SK-N-SH (cell line): ENCODE measurements at places on chromosomes 13 and 19.

GRCh38 chr13:56850852-56851251 lies 289.9 kb upstream of the PRR20A start:
- DNase-seq = no peak

DNA sequence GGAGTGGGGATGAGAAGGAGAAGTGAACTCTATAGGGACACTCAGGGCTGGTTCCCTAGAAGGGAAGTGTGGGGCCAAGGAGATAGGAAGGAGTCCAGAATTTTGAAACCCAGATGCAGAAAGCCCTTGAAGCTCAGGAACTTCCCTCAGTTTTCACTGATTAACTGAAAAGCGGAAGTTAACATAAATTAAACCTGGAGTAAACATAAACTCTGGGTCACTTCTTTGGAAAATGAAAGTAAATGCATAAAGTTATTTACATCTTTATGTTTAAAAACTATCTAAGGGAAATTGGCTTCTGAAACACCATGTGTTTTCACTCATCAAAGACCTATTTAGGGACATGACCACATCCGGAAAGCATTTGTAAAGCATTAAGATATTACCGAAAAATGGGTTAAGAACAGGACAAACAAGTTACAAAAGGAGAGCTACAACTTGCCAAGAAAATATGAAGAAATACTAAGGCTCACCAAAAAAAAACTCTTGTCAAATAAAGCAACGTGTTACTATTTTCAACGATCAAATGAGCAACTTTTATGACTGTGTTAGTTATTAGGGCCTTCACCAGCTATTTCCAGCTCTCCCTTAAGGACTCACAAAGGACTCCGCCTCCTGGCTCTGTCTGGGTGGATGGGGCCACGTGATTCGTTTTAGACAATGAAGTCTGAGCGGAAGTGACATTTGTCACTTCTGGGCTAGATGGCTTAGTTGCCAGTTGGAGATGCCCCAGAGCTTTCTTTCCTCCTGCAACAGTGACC lies 439.1 kb upstream of the ZNF507 start:
- DNase-seq = no peak

GRCh38 chr19:32682317-32682716 lies 6.7 kb downstream of the RGS9BP start:
- DNase-seq = no peak

DNA sequence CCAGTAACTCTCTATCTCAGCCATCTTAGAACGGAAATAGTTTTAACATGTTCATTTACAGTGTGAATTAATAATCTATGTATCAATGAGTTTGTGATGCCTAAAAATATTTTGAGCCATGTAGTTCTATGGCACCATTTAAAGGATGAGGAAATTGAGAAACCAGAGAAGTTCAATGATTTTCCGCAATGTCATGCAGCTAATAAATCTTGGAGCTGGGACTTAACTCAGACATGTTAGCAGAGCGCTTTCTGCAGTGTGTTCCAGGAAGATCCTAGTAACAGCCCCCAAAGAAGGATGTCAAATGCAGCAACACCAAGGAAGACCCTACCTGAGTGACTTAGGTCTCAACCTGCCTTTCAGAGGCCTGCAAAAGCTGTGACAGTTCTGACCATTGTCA lies 99.3 kb upstream of the RAP2A start:
- no peak for DNase-seq
